ENCODE measurements at places on chromosomes 2 and 18.

GRCh38 chr2:217609952-217610351 lies 392.8 kb downstream of the TNS1 start:
- DNase-seq, result no peak

DNA sequence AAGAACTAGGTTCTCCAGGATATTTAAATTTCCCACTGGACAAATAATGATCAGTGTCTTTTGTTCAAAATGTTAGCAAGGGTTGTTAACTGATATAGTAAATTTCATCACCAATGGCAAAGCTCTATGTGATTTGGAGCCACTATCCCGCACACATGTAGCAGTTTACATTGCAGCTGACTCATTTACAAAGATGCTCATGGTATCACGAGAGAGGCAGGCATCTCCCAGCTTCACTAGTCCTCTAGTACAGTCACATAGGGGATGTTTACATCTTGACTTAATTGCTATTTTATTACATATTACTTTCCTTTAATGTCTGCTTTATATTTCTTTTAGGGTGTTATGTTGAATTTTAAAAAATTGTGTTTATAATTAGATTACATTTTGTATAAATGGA lies 30.7 kb downstream of the KCNE4 start:
- no peak for DNase-seq

- no peak for DNase-seq
Measured at GRCh38 chr2:172288603-172289002, 138.8 kb upstream of the ITGA6 start.

- DNase-seq, result peak; percentile 27
Measured at GRCh38 chr2:106085181-106085940, 108.7 kb downstream of the UXS1 start.

DNA sequence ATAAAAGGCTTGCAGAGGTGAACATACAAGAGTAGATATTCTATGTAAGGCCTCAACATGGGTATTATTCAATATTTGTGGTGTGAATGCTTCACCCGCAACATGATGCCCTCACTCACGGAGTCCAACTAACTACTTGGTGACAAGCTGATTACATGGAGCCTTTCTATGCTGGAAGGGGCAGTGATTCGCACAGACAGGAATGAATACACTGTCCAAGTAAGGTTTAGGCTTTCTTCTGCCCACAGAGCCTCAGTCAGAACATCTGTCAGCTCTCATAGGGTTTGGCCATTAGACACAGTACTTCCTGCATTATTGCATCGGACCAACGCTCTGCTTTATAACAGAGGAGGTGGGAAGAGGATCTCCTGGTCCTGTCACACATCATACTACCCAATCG lies 80.3 kb upstream of the SLC35G4 start:
- no peak for DNase-seq

DNA sequence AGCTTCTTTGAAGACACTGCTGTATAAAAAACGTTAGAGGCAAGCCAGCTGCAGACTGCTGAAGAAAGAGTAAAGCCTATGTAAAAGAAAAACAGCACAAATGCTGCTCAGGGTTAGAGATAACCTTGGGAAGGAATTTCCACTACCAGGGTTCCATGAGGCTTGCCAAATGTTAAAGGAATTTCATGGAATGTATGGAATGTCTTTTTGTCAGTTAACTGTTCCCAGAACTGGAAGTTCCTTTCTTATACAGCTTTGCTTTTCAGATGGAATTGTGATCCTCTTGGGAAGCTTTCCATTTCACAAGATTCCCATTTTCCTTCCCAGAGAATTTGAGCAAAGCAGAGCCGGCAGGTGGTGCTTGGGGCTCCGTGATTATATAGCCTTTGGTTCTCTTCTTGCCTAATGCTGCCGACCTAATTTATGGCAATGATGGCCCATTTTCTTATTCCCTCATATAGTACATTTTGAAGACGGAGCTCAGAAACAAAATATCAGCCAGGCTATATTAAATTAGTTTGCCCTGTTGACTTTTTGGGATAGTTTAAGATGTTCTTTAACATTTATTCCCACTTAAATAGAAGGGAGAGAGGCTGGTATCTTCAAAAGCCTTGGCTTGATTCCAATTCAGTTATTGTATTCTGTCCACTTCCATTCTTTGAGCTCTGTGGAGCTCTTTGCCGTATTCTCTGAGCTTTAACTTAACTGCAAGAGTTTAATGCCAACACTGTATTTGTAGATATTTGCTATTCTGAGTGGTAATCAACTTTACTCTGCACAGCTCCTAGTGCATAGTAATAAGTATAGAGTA lies 162.3 kb downstream of the PHLPP1 start:
- DNase-seq, result no peak

Measured in stromal cell of bone marrow (primary cell).